H9 (cell line): ENCODE measurements at places on chromosomes 3 and 15.

DNA sequence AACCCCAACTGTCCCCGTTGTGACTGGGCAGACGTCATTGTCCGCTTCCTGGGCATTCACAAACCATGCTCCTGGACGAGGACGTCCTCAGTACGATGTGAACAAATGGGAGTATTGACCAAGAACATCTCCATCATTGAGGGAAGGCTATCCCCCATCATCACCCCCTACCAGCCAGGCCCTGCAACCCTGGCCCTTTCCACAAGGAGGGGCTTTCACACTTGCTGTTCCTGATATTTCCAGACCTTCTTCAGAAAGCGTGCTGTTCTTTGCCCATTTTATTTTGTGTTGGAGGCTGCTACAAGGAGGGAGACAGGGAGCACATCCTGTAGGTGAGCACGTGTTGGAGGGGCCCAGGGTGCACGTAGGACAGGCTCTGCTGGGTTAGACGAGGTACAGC lies 277.0 kb upstream of the LRRC3B start:
- no peak overlapping the region for H3K27ac ChIP-seq
- peak; percentile 44 for DNase-seq
- H3K36me3 ChIP-seq, result no peaks in the 10 kb centered on the region
- no peaks in the 10 kb centered on the region for H3K27me3 ChIP-seq
- H3K4me1 ChIP-seq, result no peaks in the 10 kb centered on the region

DNA sequence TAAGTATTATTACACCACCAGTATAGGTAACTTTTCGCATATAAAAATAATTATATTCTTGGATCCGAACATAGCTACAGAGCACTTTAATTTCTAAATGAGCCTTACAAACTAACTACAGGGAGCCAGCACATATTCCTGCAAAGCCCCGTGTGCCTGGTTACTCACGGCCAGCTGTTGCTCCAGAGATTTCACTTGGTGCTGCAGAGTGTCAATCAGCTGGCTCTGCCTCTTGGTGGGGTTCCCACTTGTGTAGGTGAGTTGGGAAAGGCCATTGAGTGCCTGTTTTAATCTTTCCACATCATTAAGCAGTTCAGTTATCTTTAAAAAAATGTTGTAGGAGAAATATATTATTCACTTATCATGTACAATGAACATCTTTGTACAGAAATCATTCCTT lies 98.9 kb downstream of the UACA start:
- no peaks in the 10 kb centered on the region; the same call in 1 of the 2 replicates for H3K4me1 ChIP-seq
- H3K36me3 ChIP-seq, result no peaks in the 10 kb centered on the region; the same call in 1 of the 2 replicates
- no peaks in the 10 kb centered on the region for H3K27me3 ChIP-seq

DNA sequence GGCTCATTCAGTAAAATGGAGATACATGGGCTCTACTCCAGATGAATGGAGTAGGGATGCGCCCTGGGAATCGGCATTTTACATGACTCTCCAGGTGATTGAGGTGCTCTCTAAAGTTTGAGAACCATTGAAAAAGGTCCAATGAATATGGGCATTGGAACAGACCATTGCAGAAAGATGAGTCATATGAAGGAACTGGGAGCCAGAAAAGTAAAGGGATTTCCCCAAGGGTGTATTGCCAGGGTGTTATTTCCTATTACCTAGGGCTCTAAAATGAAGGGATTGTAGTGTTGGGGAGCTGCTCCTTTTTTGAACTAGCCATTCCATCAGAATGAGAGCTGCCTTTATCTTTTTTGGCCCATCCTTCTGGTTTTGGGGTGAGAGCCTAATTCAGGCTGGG lies 21.7 kb downstream of the CLDN11 start:
- no peak overlapping the region for H3K4me3 ChIP-seq
- no peaks in the 10 kb centered on the region for H3K27me3 ChIP-seq
- no peaks in the 10 kb centered on the region for H3K36me3 ChIP-seq

GRCh38 chr3:128504533-128504915 lies 11.5 kb upstream of the GATA2 start:
- DNase-seq, result peak; percentile 23
- H3K4me3 ChIP-seq, result no peak overlapping the region; the same call in 2 of the 3 replicates
- no peak overlapping the region for H3K27ac ChIP-seq
- H3K4me1 ChIP-seq, result no peaks in the 10 kb centered on the region
- no peaks in the 10 kb centered on the region for H3K36me3 ChIP-seq
- no peaks in the 10 kb centered on the region; the same call in 1 of the 2 replicates for H3K27me3 ChIP-seq

GRCh38 chr15:67372543-67372942 lies 118.0 kb downstream of the IQCH start:
- H3K27me3 ChIP-seq, result no peaks in the 10 kb centered on the region
- no peaks in the 10 kb centered on the region for H3K36me3 ChIP-seq
- peaks cover 3% of the 10 kb centered on the region; the same call in 1 of the 2 replicates for H3K4me1 ChIP-seq
- no peak for DNase-seq
- H3K27ac ChIP-seq, result no peak overlapping the region
- no peak overlapping the region for H3K4me3 ChIP-seq

DNA sequence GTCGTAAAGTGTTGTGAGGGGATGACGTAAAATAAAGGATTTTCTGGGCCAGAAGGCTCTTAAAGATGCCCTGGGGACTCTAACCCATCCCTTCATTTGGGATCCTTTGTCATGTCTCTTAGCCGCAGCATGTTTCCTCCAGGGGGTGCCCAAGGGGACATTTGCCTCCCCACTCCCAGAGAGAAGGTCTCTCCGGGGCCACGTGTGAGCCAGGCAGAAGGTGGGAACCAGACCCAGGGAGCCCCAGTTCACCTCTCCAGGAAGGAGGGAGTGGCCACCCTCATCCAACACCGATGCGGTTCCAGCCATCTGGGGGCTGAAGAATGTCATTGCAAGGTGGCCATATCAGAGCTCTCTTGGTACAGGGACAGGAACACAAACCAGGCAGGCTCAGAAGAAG lies 25.2 kb downstream of the ST8SIA2 start:
- H3K27me3 ChIP-seq, result no peaks in the 10 kb centered on the region
- DNase-seq, result peak; percentile 45
- peaks cover 3% of the 10 kb centered on the region for H3K4me1 ChIP-seq

GRCh38 chr3:173932624-173933023 lies 535.1 kb downstream of the NLGN1 start:
- no peak for DNase-seq
- peaks cover 4% of the 10 kb centered on the region; the same call in 1 of the 2 replicates for H3K4me1 ChIP-seq
- no peak overlapping the region for H3K27ac ChIP-seq
- no peaks in the 10 kb centered on the region for H3K36me3 ChIP-seq

DNA sequence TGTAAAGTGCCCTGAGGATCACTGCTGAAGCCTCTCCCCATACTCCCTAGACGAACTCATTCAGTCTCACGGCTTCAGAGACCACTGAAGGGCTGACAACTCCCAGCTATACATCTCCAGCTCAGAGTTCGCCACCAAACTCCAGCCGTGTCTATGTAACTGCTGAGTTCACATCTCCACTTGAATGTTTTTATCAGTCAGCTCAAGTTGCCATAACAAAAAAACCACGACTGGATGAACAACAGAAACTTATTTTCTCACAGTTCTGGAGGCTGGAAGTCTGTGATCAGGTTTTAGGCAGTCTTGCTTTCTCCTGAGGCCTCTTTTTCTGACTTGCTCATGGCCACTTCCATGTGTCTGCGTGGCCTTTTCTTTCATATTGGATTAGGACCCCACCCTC lies 223.0 kb upstream of the LRRFIP2 start:
- DNase-seq, result no peak
- peaks cover 10% of the 10 kb centered on the region for H3K36me3 ChIP-seq
- no peaks in the 10 kb centered on the region for H3K27me3 ChIP-seq
- H3K27ac ChIP-seq, result no peak overlapping the region

- no peak overlapping the region for H3K27ac ChIP-seq
- no peaks in the 10 kb centered on the region for H3K4me1 ChIP-seq
- H3K27me3 ChIP-seq, result no peaks in the 10 kb centered on the region
- peaks cover 22% of the 10 kb centered on the region for H3K36me3 ChIP-seq
- no peak overlapping the region for H3K4me3 ChIP-seq
- no peak for DNase-seq
These were observed 32.7 kb downstream of the LRRFIP2 start for GRCh38 chr3:37141676-37142075.

GRCh38 chr15:67880651-67881182 lies 40.9 kb upstream of the RNU6-1 start:
- no peak overlapping the region for H3K4me3 ChIP-seq
- no peaks in the 10 kb centered on the region; the same call in 1 of the 2 replicates for H3K4me1 ChIP-seq

- no peak overlapping the region for H3K27ac ChIP-seq
- H3K27me3 ChIP-seq, result no peaks in the 10 kb centered on the region
- H3K4me3 ChIP-seq, result no peak overlapping the region
- H3K4me1 ChIP-seq, result no peaks in the 10 kb centered on the region
- no peaks in the 10 kb centered on the region for H3K36me3 ChIP-seq
These were observed 9.0 kb downstream of the COL6A5 start for GRCh38 chr3:130354430-130354829.

DNA sequence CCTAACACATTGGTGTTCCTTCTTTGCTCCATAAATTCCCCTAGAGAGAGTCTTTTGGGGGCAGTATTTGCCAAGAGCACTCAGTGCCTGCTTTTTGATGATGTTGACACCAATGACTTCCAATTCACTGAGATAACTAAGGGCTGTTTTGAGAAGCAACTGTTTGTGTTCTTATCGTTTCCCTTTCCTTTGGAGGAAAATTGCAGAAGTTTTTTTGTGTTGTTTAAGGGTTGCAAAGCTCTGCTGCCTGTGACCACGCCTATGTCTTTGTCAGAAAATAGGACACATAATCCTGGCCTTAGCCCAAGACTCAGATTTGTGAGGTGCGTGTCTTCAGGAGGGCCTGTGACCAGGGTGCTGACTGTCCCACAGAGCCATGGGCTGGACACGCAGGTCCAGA lies 99.6 kb downstream of the FAM43A start:
- DNase-seq, result no peak
- H3K36me3 ChIP-seq, result no peaks in the 10 kb centered on the region
- no peaks in the 10 kb centered on the region for H3K4me1 ChIP-seq
- no peak overlapping the region for H3K4me3 ChIP-seq

DNA sequence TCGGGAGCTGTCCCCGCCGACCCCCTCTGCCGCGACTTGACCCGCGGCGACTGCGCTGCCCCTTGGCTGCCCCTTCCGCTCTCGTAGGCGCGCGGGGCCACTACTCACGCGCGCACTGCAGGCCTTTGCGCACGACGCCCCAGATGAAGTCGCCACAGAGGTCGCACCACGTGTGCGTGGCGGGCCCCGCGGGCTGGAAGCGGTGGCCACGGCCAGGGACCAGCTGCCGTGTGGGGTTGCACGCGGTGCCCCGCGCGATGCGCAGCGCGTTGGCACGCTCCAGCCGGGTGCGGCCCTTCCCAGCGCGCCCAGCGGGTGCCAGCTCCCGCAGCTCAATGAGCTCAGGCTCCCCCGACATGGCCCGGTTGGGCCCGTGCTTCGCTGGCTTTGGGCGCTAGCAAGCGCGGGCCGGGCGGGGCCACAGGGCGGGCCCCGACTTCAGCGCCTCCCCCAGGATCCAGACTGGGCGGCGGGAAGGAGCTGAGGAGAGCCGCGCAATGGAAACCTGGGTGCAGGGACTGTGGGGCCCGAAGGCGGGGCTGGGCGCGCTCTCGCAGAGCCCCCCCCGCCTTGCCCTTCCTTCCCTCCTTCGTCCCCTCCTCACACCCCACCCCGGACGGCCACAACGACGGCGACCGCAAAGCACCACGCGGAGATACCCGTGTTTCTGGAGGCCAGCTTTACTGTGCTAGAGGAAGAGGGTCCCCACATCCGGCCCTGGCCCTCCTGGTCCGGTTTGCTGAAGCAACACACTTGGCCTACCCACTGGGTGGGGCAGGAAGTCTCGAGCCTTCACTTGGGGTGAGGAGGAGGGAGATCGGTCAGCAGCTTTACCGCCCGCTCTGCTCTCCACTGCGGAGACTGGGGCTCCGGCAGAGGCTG lies at the start of gene RASSF1:
TSS of gene RASSF1 (minus strand) at position 389 of the 882 bp plus-strand sequence. CDS start at position 358, 31 bp downstream.
- peaks cover 19% of the 10 kb centered on the region; the same call in 1 of the 2 replicates for H3K27me3 ChIP-seq
- peak; percentile 60 for DNase-seq
- H3K4me1 ChIP-seq, result no peaks in the 10 kb centered on the region; the same call in 1 of the 2 replicates
- H3K27ac ChIP-seq, result no peak within 1 kb of the TSS
- peak within 1 kb of the TSS; percentile 72 for H3K4me3 ChIP-seq

GRCh38 chr15:80461356-80462095 lies 57.3 kb downstream of the ARNT2 start:
- no peak for DNase-seq
- H3K36me3 ChIP-seq, result no peaks in the 10 kb centered on the region
- H3K27ac ChIP-seq, result no peak overlapping the region
- no peaks in the 10 kb centered on the region for H3K27me3 ChIP-seq
- no peaks in the 10 kb centered on the region for H3K4me1 ChIP-seq

- H3K4me1 ChIP-seq, result no peaks in the 10 kb centered on the region
- no peak for DNase-seq
- H3K27ac ChIP-seq, result no peak overlapping the region
- no peak overlapping the region for H3K4me3 ChIP-seq
- no peaks in the 10 kb centered on the region; the same call in 1 of the 2 replicates for H3K27me3 ChIP-seq
- H3K36me3 ChIP-seq, result no peaks in the 10 kb centered on the region
These were observed 163.8 kb downstream of the ZIC1 start for GRCh38 chr3:147572970-147573340.

GRCh38 chr3:194095464-194095863 lies 40.5 kb upstream of the HES1 start:
- no peak overlapping the region for H3K4me3 ChIP-seq
- no peaks in the 10 kb centered on the region for H3K36me3 ChIP-seq
- H3K27me3 ChIP-seq, result no peaks in the 10 kb centered on the region
- no peak overlapping the region for H3K27ac ChIP-seq
- no peaks in the 10 kb centered on the region for H3K4me1 ChIP-seq

DNA sequence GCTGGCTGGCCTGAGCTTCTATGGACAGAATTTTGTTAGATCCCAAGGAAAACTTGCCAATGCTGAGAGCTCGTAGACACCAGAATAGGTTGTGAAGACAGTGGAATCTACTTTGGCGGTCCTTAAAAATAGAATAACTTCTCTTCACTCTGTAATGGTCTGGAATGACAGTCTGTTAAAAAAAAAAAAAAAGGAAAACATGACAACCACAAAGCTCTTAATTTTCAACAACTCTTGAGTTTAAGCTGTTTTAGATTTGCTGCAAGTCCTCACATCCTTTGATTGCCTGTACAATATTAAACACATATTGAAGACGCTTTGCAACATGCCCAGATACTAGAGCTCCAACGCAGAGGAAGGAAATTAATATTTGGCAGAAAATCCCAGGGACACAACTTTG lies 122.8 kb upstream of the GALNT15 start:
- H3K4me3 ChIP-seq, result no peak overlapping the region
- no peak overlapping the region for H3K27ac ChIP-seq
- H3K4me1 ChIP-seq, result no peaks in the 10 kb centered on the region; the same call in 1 of the 2 replicates
- no peak for DNase-seq
- no peaks in the 10 kb centered on the region for H3K27me3 ChIP-seq
- H3K36me3 ChIP-seq, result no peaks in the 10 kb centered on the region

DNA sequence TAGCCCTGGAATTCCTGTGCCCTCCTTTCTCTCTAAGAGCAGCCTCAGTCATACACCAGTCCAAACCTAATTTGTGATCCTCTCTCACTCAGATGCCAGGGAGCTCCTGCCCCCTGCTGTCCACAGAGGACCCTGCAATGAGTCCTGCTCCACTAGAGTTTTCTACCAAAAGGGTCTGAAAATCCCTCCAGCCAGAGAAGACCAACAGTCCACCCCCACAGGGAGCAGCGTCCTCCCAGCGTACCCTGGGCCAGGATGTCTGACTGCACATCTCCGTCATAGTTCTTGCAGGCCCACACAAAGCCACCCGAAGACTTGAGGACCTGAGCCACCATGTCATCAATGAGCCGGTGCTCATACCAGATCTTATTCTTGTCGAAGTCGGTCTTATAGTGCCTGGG lies 15.4 kb downstream of the IDH2 start:
- DNase-seq, result peak; percentile 63
- H3K27me3 ChIP-seq, result no peaks in the 10 kb centered on the region
- H3K4me3 ChIP-seq, result no peak overlapping the region
- H3K36me3 ChIP-seq, result peaks cover 35% of the 10 kb centered on the region

- H3K36me3 ChIP-seq, result no peaks in the 10 kb centered on the region
- H3K4me3 ChIP-seq, result no peak overlapping the region
- peaks cover 4% of the 10 kb centered on the region; the same call in 1 of the 2 replicates for H3K4me1 ChIP-seq
- no peak overlapping the region for H3K27ac ChIP-seq
These were observed 5.0 kb upstream of the TNK2 start for GRCh38 chr3:195913382-195913781.
